ELR (cell line): ENCODE measurements at places on chromosomes 5 and 9.

- DNase-seq: no peak
These were observed 517.0 kb upstream of the PAPPA start for GRCh38 chr9:115636596-115636995.

DNA sequence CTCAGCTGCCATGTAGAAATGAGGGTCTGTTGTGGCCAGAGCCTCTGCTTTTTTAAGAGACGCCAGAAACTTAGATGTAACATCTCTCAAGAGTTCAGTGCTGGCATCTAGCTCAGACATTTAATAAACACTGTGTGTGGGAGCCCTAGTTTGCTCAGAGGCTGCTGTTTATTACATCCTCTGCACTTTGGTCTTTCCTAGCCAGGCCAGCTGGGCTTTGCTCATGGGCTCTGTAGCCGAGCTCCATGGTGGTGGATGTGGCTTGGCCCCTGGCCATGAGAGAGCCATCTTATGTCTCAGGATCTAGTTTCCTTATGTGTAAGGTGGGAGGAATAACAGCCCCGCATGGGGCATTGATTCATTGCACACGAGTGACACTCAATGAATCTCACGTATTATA, 30.0 kb downstream of the ARHGEF37 start:
- DNase-seq: peak; percentile 62

GRCh38 chr9:18759827-18760226, 273.2 kb downstream of the SAXO1 start:
- no peak for DNase-seq

- peak; percentile 86 for DNase-seq
These were observed 1164.6 kb upstream of the CDH18 start for GRCh38 chr5:21152611-21153010.

DNA sequence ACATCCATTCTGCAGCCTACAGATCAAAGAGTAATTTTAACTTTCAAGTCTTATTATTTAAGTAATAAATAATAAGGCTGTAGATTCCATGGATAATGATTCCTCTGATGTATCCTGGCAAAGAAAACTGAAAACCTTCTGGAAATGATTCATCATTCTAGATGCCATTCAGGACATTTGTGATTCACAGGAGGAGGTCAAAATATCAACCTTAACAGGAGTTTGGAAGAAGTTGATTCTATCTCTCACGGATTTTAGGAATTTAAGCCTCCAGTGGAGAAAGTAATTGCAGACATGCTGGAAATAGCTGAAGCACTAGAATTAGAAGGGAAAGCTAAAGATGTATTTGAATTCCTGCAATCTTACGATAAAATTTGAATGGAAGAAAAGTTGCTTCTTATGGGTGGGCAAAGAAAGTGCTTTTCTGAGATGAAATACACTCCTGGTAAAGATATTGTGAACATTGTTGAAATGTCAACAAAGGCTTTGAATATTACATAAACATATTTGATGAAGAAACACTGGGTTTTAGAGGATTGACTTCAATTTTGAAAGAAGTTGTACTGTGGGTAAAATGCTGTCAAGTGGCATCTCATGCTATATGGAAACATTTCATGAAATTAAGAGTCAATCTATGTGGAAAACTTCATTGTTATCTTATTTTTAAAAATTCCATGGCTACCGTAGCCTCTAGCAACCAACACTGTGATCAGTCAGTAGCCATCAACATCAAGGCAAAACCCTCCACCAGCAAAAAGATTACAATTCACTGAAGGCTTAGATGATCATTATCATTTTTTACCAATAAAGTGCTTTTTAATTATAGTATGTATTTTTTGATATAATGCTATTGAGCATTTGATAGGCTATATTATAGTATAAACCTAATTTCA, 1141.0 kb downstream of the CDH12 start:
- DNase-seq: peak; percentile 44

GRCh38 chr9:17216646-17217045, 81.8 kb downstream of the CNTLN start:
- no peak for DNase-seq

GRCh38 chr9:115204904-115205453, 87.0 kb upstream of the TNC start:
- DNase-seq: peak; percentile 94

- DNase-seq: peak; percentile 95
These were observed 389.1 kb downstream of the ENC1 start for GRCh38 chr5:74251141-74252035.

- DNase-seq: peak; percentile 1
These were observed 1819.8 kb downstream of the MAT2B start for GRCh38 chr5:165325221-165325620.

- no peak for DNase-seq
These were observed 46.8 kb downstream of the CHSY3 start for GRCh38 chr5:129951039-129951438.

DNA sequence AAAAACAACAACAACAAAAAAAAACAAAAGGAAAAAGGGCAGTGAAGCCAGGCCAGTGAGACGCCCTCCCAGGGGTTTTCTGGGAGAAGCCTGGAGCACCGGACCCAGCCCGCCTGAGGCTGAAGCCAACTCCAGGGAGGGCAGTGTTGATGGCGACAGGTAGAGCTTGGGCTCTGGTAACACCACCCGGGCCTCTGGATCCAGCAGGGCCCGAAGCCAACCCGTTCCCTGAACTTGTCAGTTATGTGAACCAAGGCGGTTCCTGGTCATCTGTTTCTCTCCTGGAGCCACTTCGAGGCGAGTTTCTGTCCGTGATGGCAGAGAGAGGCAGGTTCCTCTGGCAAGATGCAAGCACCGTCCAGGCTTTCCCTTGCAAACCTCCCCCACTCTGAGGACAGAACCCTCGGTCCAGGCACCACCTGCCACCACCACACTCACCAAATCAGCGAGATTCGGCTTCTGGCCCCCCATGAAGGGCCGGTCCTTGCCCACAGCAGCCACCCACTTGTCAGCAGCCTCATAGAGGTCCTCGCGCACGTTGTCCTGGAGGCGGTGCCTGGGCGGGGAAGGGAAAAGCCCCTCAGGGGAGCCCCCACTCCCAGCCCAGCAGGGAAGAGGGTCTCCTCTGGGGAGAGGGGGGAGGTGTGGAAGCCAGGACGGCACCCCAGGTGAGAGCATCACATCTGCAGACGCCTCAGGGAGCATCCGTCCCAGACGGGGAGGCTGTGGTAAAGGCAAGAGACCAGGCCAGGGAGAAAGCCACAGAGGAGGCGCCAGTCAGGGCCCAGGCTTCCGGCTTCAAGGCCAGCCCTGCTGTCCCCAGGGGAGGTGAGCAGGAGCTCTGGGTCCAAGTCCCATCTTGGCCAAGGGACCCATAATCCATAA, 5.4 kb downstream of the PTGES2 start:
- no peak for DNase-seq

- DNase-seq: no peak
These were observed 100.7 kb downstream of the LMNB1 start for GRCh38 chr5:126877602-126878001.

DNA sequence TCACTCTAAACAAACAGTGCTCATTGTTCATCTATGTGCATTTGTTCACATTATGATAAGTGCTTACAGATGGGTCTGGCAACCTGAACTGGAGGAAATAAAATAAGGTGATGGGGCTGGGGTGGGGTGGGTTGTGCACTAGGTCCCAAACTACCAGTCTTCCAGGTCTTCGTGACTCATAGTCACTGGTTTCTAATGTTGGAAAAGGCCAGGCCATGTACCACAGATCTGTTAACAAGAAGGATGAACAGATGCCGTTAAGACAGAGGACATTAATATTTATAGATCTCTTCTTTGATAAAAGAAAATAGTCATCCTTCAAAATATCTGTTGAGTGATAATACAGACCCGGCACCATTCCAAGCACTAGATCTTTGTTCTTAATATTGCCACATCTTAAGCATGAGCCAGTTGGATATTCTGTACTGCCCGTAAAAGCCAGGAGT, 71.4 kb upstream of the STARD4 start:
- DNase-seq: peak; percentile 6
